ENCODE measurements at places on chromosomes 16 and 17. TPM values are rescaled to one million over a fixed set of nuclear protein-coding genes. Genes with fewer than 3 reads are reported as not detected.
A peak's percentile ranks its signal among the peaks of the same experiment; 100 is the strongest.

- no peak overlapping the region for H3K27ac ChIP-seq
- 0 out of 2 replicates have a peak, but pooled peaks cover 5% of the 10 kb centered on the region for H3K4me1 ChIP-seq
- H3K27me3 ChIP-seq: no peaks in the 10 kb centered on the region
- no peak for DNase-seq
- H3K4me3 ChIP-seq: no peak overlapping the region
Measured at GRCh38 chr17:19544366-19544765, 10.7 kb downstream of the SLC47A1 start.

- 0 out of 2 replicates have a peak, but pooled peaks cover 3% of the 10 kb centered on the region for H3K4me1 ChIP-seq
- H3K27ac ChIP-seq: no peak overlapping the region
- no peaks in the 10 kb centered on the region for H3K36me3 ChIP-seq
- H3K27me3 ChIP-seq: no peaks in the 10 kb centered on the region
Measured at GRCh38 chr17:385178-385835, 32.7 kb upstream of the RPH3AL start.

GRCh38 chr17:77058016-77058415 lies 82.8 kb upstream of the SEC14L1 start:
- no peaks in the 10 kb centered on the region for H3K27me3 ChIP-seq
- H3K4me1 ChIP-seq: no peaks in the 10 kb centered on the region
- no peaks in the 10 kb centered on the region for H3K36me3 ChIP-seq
- H3K27ac ChIP-seq: no peak overlapping the region

- no peak overlapping the region for H3K27ac ChIP-seq
- no peaks in the 10 kb centered on the region for H3K36me3 ChIP-seq
- H3K4me3 ChIP-seq: no peak overlapping the region
Measured at GRCh38 chr16:27367461-27368357, 34.3 kb upstream of the IL21R start.

DNA sequence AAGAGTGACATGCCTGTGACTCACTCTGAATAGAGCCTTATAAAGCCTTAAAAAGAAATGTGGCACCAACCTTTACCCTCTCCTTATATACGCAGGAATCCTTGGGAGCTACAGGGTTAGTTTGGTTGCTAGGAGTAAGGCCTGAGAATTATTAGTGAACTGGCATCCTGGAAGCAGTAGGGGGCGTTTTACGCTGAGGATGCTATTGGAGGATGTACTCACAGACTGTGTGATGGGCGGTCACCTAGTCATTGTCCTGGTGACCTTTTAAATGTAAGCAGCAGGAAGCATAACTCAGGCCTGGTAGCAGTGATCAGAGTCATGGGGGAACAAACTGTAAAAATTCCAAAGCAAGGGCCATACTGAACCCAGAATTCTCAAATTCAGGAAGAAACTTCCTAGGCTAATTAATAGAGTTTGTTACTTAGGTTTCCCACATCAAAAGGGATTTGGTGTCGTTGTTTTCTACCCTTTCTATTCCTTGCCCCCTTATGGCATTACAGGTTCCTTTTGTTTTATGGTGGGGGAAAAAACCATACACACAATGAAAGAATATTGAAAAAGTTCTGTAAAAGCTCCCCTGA lies 153.8 kb downstream of the SNX11 start:
- H3K27me3 ChIP-seq: no peaks in the 10 kb centered on the region
- H3K36me3 ChIP-seq: no peaks in the 10 kb centered on the region
- H3K4me3 ChIP-seq: no peak overlapping the region

- H3K27me3 ChIP-seq: no peaks in the 10 kb centered on the region
- no peak overlapping the region for H3K4me3 ChIP-seq
- no peak overlapping the region for H3K27ac ChIP-seq
- no peaks in the 10 kb centered on the region for H3K36me3 ChIP-seq
- DNase-seq: no peak
Measured at GRCh38 chr17:82677353-82677925, 21.1 kb downstream of the RAB40B start.

DNA sequence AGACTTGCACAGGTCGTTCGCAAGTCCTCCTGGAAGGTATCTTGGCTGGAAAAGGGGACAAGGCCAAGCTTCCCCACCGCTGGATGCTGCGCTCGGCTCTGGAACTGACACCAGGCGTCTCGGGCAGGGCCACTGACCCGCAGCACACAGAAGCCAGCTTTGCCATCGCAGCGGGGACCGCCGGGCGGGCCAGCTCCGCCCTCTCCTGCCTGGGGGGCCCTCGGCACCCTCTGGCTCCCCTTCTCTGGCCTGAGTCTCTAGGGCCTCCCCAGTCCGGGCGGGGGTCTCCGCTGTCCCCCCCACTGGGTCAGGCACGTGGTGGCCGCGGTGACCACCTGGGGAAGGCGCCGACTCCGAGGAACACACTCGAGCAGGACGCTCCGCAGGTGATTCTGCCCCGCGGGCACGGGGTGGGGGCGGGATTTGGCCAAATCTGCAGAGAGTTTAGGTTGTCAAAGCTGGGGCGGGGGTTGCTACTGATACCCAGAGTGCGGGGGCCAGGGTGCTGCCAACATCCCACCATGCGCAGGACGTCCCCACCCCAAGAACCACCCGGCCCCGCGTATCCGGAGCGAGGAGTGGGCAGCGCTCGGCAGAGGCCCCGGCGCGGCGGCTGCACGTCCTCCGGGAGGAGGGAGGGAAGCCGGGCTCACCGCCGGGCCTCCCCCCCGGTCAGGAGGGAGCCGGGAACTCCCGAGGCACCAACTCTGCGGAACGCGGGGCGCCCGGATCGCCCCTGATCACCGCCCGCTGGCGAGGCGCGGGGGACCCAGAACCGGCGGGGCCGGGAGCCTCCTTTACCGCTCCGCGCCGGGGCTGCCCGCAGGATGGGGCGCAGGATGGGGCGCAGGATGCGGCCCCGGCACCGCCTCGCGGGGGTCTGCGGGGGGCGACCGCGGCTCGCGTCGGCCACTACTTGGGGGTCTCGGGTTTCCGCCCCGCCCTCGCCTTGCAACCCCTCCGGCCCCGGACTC lies 744 bp upstream of the METRNL start:
- no peak for DNase-seq
- H3K4me3 ChIP-seq: peak overlapping the region; percentile 56
- H3K4me1 ChIP-seq: peaks cover 27% of the 10 kb centered on the region
- no peaks in the 10 kb centered on the region for H3K36me3 ChIP-seq
- H3K27me3 ChIP-seq: peaks cover 8% of the 10 kb centered on the region

GRCh38 chr16:85286066-85286831 lies 174.0 kb upstream of the CIBAR2 start:
- no peaks in the 10 kb centered on the region for H3K4me1 ChIP-seq
- no peaks in the 10 kb centered on the region for H3K36me3 ChIP-seq
- no peaks in the 10 kb centered on the region for H3K27me3 ChIP-seq
- DNase-seq: no peak
- H3K27ac ChIP-seq: no peak overlapping the region

The MRPL28 gene
- 130 TPM for total RNA-seq

The CPHXL2 gene
- total RNA-seq: not detected

The SCGB1C2 gene
- total RNA-seq: not detected

The ST6GALNAC2 gene
- 18.7 TPM for total RNA-seq

The ZG16 gene
- total RNA-seq: 0.26 TPM

The PPP1R27 gene
- total RNA-seq: not detected

The HOXB9 gene
- 0.70 TPM for total RNA-seq

The PLA2G10 gene
- total RNA-seq: 5.8 TPM

The TLCD2 gene
- 6.1 TPM for total RNA-seq

Data from PC-9 (cell line).